ENCODE measurements at places on chromosomes 5 and 9.

DNA sequence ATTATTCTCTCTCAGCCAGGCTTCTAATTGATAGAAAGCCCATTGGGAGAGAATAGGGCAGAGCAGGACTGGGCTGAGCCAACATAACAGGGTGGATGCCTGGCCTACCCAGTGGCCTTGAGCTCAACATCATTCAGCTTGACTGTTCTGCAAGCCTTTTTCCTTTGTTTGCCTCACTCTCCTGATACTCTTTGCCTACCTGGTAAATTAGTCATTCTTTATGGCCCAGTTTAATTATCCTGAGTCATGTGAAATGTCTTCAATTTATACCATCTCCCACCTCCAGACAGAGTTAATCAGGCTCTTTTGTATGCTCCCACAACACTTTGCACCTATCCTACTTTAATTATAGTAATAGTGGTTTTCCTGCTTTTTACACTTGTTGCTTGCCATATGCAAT, 13.6 kb downstream of the GLRA1 start:
- no peak for DNase-seq

- DNase-seq, result peak; percentile 58
These were observed 18.5 kb upstream of the SNX2 start for GRCh38 chr5:122756264-122756911.

- no peak for DNase-seq
These were observed 1.1 kb upstream of the LPAR1 start for GRCh38 chr9:111039231-111039906.

- peak; percentile 39 for DNase-seq
These were observed 1230.6 kb upstream of the NUDT12 start for GRCh38 chr5:104793031-104793754.

DNA sequence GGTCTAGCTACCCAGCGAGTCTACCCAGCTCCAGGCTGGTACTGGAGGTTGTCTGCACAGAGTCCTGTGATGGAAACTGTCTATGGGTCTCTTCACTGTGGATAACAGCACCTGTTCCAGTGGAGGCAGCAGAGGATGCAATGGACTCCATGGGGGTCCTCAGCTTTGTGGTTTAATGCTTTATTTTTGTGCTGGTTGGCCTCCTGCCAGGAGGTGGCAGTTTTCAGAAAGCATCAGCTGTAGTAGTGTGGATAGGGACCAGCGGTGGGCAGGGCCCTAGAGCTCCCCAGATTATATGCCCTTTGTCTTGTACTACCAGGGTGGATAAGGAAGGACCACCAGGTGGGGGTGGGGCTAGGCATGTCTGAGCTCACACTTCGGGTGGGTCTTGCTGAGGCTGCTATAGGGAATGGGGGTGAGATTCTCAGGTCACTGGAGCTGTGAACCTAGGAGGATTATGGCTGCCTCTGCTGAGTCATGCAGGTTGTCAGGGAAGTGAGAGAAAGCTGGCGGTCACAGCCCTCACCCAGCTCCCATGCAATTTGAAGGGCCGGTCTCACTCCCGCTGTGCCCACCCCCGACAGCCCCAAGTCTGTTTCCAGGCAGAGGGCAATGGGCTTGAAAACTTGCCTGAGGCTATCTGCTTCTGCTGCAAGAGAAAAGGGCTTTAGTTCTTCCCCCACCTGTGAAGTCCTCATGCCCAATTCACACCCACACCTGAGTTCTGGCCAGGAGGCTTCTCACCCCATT, 397.1 kb downstream of the TLE1 start:
- DNase-seq, result no peak

DNA sequence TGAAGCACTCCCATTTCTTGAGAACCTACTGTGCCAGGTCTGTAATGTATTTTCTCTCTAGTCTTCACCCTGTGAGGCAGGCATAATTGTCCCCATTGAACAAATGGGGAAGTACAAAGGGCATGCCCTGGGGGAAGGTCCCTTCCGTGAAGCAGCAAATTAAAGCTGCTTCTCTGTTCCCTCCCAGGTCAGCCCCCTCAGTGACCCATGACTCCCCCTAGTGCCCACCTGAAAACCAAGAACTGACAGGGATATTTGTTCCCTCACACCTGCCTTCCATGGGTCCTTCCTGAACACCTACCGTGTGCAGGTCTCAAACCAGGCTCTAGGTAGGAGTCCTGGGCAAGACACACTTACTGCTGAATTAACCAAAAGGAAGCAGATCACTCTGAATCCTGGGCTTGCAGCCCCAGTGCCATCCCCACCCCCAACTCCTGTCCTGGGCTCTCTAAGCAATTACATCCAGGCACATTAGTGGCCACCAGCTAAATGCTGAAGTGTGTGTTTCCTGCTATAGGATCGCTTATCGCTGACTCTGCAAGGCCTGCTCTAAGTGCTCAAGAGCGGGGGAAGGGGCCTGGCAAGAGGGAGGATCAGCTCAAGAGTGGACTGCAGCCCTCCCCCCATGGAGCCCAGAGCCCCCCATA, 254.8 kb downstream of the CDK5RAP2 start:
- no peak for DNase-seq

GRCh38 chr9:37167456-37168047, 47.2 kb downstream of the ZCCHC7 start:
- no peak for DNase-seq

- peak; percentile 40 for DNase-seq
These were observed 227.1 kb upstream of the DMRT1 start for GRCh38 chr9:614431-614830.

GRCh38 chr9:35690614-35691333, 1.0 kb upstream of the TPM2 start:
- DNase-seq, result peak; percentile 73

DNA sequence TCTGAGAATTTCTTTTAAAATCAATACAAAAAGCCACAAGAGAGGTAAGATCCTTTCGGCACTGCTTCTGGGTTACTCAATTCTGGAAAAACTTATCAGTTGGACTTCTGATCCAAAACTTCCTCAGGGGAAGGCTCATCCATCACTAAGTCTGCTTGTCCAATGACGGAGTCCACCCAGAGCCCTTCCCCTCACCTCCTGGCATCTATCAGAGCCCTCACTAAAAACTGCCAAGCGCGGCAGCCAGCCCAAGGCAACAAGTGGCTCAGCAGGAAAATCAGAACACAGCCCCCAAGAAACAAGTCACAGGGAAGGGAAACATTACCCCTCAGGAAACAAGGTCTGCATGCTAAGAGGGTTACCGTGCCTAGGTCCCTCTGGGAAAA, 869 bp upstream of the ESM1 start:
- no peak for DNase-seq

DNA sequence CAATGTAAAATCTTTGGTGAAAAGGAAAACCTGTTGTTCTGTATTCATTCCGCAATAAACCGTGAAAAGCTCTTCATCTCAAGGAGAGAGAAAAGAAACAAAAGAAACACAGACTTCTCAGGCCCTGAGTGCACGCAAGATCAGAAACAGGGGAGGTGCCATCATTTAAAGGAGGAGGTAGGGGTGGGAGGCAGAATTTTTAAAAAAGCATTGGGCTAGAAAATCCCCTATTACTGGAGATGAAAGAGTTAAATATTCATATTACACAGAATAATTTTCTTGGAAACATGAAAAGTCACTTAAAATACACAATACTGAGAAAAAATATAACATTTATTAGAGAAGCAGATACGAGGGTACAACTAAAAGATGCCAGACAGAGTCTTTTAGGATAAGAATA, 56.3 kb downstream of the USP20 start:
- DNase-seq, result no peak

DNA sequence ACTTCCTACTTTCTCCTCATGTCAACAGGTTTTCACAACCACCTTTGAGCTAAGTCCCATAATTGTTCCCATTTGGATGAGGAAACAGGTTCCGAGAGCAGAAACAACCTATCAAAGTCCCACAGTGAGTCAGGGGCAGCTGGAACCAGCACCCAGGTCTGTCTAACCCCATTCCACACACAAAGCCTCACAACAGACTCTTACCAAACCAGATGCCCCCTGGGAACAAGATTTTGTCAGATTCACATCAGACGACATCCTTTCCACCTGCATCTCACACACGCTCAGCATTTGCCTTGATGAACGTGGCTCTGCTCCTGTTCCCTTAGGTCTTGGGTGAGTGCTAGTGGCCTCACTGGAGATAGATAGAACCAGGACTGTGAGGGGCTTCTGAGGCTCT, 17.0 kb downstream of the SWI5 start:
- no peak for DNase-seq

- DNase-seq, result peak; percentile 92
These were observed 90.2 kb downstream of the ZNF462 start for GRCh38 chr9:106953174-106953573.

- no peak for DNase-seq
These were observed 47.9 kb downstream of the NACC2 start for GRCh38 chr9:136047076-136047774.

- no peak for DNase-seq
These were observed 193.5 kb downstream of the GNA14 start for GRCh38 chr9:77454663-77455062.

- peak; percentile 84 for DNase-seq
These were observed 251.4 kb downstream of the GLIS3 start for GRCh38 chr9:4048441-4048840.

DNA sequence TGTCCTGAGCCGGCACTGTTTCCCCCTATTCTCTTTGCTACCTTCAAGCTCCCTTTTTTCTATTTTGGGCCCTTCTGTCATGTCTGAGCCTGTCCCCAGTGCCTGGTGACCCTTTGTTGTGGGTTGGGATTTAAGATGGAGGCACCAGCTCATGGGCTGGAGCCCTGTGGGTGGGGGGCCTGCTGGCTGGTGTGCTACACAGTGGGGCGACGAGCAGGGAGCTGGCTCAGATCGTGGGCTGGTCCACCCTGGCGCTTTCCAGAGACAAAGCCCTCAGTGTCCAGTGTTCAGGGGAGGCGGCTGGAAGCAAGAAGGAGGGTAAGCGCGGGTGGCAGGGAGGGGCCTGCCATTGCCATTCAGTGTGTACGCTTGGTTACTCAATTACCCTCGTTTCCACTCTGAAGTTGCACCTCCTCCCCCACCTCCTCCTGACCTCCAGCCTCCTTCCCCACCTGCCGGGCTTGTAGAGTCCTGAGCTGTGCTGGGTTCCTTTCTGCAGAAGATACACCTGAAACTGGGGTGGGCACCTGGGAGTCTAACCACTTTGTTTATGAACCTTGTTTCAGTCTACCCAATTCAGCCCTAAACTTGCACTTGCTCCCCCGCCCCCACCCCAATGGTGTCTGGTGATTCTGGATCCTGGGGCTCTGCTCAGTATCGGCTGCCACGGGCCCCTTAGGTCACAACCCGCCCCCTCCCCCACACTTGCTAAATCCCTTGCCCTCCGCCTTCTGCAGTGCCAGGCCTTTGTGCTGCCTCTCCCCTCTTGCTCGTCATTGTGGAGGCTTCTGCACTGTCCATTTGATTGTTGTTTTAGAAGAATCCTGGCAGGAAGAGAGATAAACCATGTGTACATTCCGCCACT, 49.9 kb downstream of the MVB12B start:
- DNase-seq, result no peak

DNA sequence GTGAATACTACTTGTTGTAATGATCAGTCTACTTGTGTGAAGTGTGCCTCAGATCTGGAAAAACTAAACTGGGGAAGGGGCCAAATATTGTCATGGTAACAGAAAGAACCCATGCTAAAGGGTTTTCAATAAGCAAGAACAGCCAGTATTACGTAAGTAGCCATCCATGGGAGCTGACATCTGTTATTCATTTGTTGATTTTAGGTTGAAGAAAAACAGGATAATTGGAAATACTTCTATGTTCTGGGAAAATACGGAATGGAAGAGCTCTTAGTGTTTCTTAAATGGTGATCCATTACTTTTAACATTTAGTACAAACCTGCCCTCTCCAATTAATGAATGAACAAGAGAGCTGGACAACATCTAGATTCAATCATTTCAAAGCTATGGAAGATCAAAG, 485.8 kb downstream of the NTRK2 start:
- DNase-seq, result no peak

GRCh38 chr9:101966691-101967090, 228.2 kb upstream of the GRIN3A start:
- DNase-seq, result no peak

GRCh38 chr5:171961117-171961516, 45.3 kb downstream of the FBXW11 start:
- no peak for DNase-seq

DNA sequence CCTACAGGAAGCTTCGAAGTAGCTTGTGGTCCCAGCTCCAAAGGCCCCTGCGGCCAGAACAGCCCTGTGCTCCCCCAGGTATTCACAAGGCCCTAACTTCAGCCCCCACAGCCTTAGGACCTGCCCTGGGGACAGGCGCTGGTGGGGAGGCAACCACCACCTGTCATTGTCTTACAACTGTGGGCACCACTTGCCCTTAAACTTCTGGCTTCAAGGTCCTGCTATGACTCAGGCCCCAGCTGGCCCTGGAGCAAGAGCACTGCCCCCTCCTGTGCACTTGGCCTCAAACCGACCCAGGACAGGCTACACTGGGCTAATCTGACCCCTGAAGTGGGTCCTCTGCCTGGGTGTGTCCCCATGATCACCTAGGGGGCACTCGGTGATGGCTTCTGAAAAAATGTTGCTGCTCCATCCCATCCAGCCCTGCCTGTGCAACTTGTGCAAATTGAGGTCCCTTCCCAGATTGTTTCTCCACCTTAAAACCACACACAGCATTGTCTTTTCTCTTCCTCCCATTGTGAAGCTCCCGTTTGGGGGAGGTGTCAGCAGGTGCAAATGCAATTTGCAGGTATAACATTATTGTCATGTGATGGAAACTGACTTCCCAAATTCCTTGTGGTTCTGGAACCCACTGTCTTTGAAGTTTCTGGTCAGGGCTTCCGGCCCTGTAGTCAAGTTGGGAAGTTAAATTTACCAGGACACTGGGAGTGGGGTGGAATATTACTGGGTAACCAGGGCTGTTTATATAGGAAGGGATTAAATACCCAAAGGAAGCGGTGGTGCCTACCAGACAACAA, 1.1 kb upstream of the PROB1 start:
- DNase-seq, result peak; percentile 90

DNA sequence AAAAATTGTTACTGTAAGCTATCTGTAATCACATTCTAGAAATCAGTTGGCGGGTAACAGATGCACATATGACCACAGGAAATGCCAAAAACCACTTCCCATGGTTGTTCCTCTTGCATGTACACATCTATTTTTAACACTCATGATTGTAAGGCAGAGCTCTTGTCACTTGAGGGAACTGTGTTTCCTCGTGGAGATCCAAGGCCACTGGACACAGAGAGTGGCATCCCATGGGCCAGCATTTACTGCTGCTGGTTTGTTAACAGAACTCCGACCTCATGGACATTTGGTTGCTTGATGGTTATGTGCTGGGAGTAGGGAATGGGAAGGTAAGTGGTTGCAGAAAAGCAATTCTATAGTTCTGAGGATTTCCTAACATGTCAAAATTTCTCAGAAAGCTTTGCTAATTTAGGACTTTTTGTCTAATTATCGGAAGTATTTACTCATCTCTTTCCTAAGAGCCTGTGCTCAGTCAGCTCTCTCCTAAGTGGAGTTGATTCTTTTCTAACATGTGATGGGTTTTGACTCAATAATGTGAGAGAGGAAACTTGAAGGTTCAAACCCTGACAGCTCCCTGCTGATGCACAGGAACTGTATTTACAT, 202.0 kb upstream of the NR3C1 start:
- DNase-seq, result peak; percentile 76

- no peak for DNase-seq
These were observed 117.4 kb downstream of the GPR21 start for GRCh38 chr9:123150708-123151503.

- no peak for DNase-seq
These were observed 6.6 kb downstream of the CDX1 start for GRCh38 chr5:150173161-150173560.

- peak; percentile 89 for DNase-seq
These were observed 41.0 kb upstream of the ANGPTL2 start for GRCh38 chr9:127163409-127163808.
